ENCODE measurements at places on chromosomes 2 and 18.

GRCh38 chr18:10269261-10269660 is 185.2 kb upstream of the APCDD1 start:
- no peak for DNase-seq

DNA sequence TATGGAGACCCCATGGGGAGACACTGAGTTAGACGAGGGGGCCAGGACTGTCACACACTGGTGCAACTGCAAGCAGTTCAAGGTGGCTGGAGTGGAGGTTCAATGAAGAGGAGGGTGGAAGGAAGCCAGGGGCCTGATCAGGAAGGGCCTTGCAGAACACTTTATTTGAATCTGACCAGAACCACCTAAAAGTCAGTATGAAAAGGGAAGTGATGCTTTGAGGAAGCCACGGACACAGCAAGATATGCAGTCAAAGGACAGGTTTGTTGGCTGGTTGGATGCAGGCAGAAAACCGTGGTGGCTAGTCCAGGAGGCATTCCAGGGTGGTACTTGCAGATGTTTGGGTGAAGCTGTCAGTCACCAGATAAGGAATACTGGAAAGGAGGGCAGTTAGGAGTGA is 3.5 kb upstream of the FAM124B start:
- no peak for DNase-seq

DNA sequence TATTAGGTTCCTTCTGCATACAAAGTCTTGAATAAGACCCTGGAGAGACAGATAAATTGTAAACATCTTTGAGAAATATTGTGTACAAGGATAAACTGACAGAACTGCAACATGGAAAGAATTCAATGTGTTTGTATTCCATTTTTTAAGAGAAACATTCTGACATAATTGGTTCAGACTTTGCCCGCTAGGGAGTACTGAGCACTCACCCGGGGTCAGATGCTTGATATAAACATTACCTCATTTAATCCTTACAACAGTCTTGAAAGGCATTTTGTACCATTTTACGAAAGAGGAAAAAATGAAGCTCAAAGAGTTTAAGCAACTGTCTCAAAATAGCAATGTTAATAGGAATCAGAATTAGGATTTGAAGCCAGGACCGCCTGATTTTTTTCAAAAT is 416.7 kb upstream of the CRIM1 start:
- DNase-seq = no peak

- no peak for DNase-seq
Observed at GRCh38 chr18:55220523-55220922, 261.3 kb upstream of the CCDC68 start.

GRCh38 chr18:24972577-24972976 is 379.4 kb downstream of the ZNF521 start:
- DNase-seq = no peak

GRCh38 chr2:43097644-43098408 is 128.6 kb downstream of the ZFP36L2 start:
- DNase-seq = no peak

GRCh38 chr2:30820381-30821055 is 13.3 kb upstream of the CAPN13 start:
- DNase-seq = no peak

GRCh38 chr18:30687501-30687900 is 355.0 kb downstream of the DSC3 start:
- DNase-seq = no peak

GRCh38 chr2:157363612-157364101 is 38.0 kb upstream of the ERMN start:
- no peak for DNase-seq

DNA sequence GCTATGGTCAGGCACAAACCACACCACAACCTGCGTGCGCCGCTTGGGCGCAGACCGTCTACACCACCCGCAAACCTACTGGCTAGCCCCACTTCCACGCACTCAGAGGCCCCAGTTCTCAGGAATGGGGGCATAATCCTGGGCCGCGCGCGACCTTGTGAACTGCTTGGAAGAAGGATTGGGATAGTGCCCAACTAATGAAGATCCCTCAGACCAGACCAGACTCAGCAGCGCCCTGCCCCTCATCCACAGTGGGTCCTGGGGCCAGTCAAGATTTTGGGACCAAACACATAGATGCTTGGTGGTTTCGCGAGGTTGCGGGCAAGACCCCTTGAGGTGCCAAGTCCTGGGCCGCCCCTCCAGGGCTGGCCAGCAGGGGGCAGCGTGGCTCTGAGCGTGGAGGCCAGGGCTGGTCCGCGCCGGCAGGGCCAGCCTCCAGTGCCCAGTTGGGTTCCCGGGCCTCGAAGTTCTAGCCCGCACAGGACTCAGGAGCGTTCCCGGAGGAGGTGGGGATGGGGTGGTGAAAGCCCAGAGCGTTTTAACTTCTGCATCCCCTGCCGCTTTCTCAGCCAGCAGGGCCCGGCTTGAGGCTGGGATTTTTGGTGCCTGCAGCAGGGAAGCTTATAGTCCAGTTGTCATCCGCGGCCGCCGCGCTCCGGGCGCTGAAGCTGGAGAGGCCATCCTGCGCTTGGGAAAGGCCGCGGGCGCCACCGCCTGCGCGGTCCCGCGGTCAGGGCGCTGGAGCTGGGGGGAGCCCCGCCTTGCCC is 8.3 kb downstream of the OSR1 start:
- peak; percentile 64 for DNase-seq

DNA sequence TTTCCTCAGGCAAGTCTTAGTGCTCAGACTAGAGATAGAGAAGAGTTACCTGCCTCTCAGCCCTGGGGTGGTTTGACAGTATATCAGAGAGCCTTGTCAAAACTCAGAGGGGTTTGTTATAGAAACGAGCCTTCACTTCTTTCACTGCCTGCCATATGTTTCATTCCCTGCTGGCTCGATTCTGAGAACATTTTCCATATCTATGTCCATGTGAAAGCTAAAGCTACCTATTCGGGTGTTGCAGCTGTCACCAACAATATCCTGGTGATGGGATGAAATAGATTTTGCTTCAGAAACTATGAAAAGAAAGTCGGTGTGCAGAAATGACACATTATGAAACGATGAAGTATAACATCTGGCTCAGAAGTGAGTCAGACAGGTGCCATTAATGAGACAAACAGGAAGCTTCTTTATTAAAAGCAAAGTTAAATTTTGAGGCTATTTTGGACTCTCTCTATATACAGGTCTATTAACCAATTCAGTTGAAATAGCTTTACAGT is 56.1 kb upstream of the TANK start:
- DNase-seq = no peak

DNA sequence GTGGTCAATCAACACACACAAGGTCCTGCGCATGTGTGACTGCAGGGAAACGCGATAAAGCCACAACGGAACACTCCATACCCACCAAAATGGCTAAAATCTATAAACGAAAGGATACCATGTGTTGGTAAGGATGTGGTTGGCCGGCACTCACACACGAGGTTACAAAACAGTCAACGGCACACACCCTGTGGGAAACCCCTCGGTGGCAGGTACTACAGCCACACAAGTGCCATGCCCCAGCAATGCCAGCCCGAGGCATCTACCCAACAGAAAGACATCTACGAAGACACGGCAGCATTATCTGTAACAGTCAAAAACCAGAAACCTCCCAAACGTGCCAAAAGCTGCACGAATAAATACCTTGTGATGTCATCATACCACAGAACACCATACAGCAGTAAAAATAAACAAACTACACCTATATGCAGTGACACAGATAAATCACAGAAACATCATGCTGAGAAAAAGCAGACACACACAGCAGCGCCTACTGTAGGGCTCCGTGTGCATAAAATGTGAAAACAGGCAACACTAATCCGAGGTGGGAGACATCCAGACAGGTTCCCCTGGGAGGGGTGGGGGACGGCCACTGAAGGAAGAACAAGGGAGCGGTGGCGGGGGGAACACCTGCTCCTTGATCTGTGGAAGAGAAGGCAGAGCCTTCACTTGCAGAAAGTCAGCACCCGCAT is 36.7 kb downstream of the HDAC4 start:
- no peak for DNase-seq

- no peak for DNase-seq
Observed at GRCh38 chr2:179572544-179572943, 288.9 kb downstream of the ZNF385B start.

GRCh38 chr2:152456262-152456661 is 121.3 kb downstream of the FMNL2 start:
- DNase-seq = no peak

GRCh38 chr18:42394238-42394637 is 439.2 kb downstream of the PIK3C3 start:
- DNase-seq = no peak

DNA sequence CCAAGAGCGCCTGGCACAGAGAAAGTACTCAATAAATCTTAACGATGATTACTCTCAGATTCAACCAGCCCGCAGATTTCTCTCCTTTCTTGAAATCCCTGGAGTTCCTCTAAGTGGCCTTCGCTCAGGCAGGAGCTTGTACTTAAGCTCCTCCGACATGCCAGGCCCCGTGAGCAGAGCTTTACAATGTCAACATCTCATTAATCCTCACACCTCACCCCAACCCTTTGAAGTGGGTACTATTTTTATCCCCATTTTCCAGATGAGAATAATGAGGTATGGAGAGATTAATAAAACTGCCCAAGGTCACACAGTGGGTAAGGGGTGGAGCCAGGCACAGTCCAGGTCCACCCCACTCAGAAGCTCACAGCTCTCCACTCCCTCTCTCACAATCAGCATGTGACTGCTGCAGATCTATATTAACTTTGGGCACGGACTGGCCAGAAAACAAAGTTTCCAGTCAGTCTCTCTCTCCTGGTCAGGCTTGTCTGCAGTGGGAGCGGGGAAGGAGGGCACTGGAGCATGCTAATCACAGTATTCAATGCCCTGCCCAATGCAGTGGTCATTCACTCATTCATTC is 18.0 kb downstream of the DNMT3A start:
- peak; percentile 37 for DNase-seq

DNA sequence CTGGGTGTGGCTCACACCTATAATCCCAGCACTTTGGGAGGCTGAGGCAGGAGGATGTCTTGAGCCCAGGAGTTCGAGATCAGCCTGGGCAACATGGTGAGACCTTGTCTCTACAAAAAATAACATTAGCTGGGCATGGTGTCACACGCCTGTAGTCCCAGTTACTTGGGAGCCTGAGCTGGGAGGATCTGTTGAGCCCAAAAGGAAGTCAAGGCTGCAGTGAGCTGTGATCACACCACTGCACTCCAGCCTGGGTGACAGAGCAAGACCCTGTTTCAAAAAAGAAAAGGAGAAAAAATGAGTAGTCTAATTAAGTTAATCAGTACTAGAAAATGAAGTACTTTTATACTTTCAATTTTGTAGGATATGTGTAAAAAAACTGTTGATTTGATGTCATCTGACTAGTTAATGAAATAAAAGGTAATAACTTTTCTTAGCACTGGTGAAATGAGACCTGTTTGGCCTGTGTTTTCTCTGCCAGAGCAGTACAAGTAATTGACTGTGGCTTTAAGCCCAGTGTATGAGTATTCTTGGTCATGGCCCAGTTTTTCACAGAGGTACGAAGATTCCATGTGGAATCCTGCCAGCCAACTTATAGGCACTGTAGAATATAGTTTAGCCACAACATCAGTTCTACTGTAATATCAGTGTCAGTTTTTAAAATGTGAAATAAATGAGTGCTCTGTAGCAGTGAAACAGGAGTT is 35.8 kb downstream of the MFSD6 start:
- peak; percentile 59 for DNase-seq

DNA sequence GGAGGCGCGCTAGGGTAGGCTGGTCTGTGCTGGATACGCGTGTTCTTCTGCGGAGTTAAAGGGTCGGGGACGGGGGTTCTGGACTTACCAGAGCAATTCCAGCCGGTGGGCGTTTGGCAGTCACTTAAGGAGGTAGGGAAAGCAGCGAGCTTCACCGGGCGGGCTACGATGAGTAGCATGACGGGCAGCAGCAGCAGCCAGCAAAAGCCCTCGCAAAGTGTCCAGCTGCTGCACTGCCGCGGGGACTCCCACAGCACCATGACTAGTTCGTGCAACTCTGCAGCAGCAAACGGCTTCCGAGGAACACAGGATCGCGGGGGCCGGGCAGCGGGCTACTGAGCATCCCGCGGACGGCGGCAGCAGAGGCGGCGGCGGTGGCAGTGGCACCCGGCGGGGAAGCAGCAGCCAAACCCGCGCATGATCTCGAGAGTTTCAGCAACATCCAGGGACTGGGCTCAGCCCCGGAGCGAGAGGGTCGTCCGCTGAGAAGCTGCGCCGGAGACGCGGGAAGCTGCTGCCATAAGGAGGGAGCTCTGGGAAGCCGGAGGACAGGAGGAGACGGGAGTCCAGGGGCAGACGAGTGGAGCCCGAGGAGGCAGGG is 368 bp downstream of the TMEFF2 start:
- peak; percentile 45 for DNase-seq

GRCh38 chr2:217412721-217413120 is 552.9 kb upstream of the TNP1 start:
- DNase-seq = no peak

DNA sequence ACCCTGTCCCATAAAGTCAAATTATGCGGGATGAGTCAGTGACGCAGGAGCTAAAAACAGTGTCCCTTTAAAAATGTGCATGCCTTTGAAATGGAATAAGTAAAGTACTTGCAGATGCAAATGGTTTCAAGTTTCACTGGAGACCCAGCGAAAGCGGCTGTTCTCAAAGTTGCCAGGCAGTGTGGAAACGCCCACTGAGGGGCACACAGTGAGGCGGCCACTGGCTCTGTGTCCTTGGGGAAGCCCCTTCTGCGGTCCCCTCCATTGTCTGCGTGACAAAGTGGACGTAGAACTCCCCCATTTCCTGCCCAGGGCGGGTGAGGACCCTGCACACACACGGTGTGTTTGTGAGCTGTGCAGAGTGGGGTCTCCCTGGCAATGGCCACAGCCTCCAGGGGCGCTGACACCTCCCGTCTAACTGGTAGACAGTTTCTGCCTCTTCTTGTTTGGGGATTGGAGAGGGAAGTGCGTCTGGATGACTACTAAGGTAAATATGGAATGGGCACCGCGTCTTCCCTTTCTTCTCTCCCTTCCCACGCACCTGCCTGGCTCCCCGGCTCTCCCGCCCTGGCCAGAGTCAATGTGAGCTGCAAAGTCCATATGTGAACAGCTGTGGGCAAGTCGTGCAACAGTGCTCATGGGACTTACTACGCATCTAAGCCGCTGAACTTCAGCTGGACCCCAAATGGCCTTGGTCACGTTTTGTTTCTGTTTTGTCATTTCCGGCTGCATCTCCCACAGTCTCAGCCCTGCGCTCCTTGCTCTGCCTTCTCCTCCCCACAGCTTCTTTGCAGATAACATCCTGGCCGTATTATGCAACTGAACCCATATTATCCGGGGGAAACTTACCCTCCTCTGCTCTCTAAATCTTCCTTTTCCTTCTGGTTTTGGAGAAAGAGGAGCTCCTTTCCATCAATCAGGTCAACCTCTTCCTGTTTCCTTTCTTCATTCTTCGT is 33.7 kb upstream of the ZNF516 start:
- DNase-seq = peak; percentile 64

DNA sequence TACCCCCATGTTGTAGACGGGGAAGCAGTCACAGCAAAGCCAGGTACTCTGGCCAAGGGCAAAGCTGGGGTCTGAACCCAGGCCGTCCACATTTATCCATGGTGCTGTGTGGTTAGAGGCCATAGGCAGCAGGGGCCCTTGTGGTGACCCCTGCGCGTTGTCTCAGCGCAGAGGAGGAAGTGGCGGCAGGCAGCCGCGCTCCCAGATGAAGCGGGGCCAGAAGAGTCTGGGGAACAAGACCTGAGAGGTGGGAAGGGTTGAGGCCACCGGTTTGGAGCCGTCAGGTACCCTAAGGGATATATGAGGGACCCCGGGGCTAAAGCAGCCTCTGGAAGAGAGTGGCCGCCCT is 770 bp downstream of the ZNF396 start:
- DNase-seq = no peak
